ENCODE measurements at places on chromosomes 4 and X.

- no peak for DNase-seq
Observed at GRCh38 chr4:176735300-176735699, 57.4 kb downstream of the VEGFC start.

DNA sequence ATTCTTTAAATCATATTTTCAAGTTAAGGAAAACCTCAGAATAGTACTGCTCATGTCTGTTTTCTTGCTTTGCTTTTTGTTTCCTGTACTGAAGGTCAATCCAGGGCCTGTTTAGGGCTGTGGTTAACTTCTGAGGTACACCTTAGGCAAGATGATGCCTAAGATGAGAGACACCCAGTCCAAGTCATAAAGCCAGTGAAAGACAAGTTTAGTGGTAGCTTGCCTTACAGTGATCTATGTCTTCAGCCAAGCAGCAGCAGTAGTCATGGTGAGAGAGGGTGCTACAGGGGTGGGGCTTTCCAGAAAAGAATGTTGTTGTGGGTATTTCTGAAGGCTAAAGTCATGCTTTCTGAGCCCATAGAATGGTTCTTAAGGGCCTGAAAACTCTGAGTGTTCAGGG, 173.7 kb downstream of the VSIG4 start:
- no peak for DNase-seq

- no peak for DNase-seq
Observed at GRCh38 chrX:989959-990510, 222.4 kb downstream of the CRLF2 start.

- no peak for DNase-seq
Observed at GRCh38 chr4:968621-969394, 4.6 kb downstream of the DGKQ start.

DNA sequence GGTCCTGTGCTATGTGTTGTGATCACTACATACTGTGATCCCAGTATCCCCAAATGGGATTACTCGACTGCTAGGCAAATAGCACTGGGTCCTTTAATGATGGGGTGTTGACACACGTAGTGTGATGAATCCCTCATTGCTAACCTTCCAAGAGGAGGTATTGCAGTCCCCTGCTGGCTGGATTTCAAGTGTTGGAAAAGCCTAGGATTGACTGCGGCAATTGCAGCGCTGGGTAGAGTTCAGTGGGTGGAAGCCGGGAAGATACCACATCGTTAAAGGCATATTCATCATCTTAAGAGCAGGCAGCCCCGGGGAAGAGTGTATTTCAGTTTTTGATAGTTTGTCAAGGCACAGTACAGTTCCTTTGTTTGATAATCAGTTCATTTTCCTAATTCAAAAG, 159.9 kb downstream of the TRIML1 start:
- DNase-seq: no peak

- DNase-seq: no peak
Observed at GRCh38 chrX:74104356-74105015, 199.5 kb upstream of the ZCCHC13 start.

DNA sequence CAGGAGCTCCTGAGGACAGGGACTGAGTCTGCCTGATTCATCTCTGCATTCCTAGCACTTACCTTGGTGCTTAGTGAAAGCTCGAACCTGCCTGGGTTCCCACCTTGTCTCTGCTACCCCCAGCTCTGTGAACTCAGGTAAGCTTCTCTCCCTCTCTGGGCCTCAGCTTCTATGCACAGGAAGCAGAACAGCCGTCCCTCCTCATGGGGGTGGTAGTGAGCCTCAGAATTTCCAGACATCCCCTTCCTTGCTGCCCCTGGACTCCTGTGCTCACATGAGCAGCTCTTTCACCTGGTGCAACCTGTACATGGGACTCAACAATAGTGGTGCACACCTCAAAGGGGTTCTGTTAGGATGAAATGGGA, 50.8 kb downstream of the HTRA3 start:
- no peak for DNase-seq

GRCh38 chr4:89283226-89284009, 24.2 kb downstream of the GPRIN3 start:
- DNase-seq: no peak

DNA sequence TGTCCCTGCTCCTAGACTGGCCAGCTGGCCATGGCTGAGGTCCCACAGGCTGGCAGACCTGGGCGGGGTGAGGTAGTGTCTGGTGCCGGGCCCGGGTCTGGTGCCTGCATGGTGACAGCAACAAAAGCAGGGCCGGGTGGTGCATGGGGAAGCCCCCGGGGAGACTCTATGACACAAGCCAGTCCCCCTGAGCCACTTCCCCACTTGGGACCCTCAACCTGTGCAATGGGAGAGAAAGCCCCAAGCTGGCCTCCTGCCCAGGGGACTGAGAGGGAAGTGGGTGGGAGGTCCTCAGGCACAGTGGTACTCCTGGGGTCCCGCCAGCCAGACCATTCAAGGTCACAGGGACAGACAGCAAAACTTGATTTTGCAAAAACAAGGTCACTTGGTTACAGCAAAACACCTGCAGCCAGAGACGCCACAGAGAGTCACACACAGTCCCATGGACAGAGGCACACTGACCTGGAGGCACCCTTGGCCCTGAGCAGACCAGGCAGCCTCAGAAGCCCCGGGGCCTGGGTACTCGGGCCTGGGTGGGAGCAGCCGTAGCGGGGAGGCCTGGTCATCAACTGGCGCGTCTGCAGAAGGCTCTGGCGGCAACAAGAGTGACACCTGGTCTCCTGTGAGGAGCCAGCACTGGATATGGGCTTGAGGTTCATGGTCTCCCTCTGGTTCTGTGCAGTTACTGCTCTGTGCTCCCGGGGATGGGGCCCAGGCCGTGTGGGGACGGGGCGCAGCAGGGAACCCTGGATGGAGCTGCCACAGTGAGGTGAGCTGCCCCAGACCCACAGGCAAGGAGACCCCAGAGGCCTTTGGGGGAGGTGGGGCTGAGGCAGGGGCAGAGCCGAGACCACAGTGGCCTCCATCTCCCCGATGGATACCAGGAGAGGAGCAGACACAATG, 60.6 kb downstream of the HTRA3 start:
- DNase-seq: no peak

DNA sequence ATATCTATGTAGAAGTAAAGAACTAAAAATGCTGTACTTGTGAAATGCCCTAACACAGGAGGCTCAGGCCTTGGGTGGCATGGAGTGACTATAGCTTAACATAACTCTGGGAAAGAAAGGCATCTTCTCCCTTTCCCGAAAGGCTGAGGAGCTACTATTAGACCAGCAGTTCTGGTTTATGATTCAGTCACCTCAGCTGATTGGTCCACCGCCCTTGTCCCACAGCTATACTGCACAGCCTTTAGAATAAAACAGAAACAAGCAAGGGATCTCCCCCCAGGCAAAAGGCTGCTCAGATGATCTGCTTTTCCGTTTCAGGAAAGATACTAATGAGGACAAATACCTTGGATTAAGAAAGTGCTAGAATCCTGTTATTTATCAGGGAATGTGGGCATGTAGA, 171.3 kb downstream of the SNCA start:
- no peak for DNase-seq

- no peak for DNase-seq
Observed at GRCh38 chrX:14630733-14631132, 101.4 kb downstream of the GLRA2 start.

DNA sequence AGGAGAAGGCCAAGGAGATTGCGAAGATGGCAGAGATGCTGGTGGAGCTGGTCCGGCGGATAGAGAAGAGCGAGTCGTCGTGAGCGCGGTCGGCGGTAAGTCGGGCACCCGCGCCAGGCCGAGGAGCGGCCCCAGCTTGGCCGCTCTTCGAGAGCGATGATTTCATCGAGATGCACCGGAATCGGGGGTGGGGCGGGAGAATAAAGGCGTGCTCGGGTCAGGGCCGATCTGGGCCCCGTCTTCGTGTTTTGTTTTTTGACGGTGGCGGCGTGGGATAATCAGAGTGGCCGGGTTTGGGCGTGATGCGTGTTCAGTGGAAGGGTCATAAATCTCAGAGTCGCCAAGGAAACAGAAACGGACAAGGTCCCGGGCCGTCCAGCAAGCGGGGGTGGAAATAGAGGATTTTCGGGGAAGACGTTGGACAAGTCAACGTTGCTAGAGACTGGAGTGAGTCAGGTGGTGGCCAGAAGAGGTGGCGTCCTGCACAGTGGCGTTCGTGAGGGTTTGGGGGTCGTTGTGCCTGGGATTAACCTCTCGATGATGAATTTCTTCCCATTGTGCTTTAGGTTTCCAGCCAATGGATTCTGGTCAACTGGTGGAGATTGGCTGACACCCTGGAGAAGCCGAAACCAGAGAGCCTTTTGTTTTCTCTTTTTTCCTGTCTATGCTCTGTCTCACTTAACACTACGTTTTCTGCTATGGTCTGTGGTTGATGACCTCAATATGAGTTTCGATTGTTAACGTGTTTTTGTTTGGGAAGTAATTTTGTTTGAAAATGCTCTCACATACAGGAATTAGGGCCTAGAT, 882 bp downstream of the MRFAP1 start:
- DNase-seq: peak; percentile 69

GRCh38 chr4:175875993-175876771, 64.1 kb upstream of the GPM6A start:
- DNase-seq: no peak

DNA sequence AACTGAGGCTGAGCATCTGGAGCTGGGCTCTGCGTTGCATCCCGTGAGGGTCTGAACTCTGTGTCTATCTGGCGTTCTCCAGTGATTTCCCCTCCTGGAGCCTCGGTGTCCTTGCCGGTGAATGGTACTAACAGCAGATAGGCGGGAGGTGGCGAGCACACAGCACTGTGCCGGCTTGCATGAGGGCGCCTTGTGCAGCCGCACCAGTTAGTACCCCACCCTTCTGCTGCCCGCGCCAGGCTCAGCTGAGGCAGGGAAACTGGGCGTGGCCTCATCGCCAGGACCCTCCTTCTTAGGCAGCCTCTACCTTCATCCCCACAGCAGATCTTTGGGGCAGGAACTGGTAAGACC, 42.7 kb downstream of the SORCS2 start:
- DNase-seq: no peak

GRCh38 chr4:33226133-33226532, 2506.0 kb downstream of the PCDH7 start:
- DNase-seq: no peak

GRCh38 chrX:64885850-64886249, 90.4 kb downstream of the ZC4H2 start:
- no peak for DNase-seq

GRCh38 chrX:105636667-105637066, 185.7 kb upstream of the NRK start:
- no peak for DNase-seq

DNA sequence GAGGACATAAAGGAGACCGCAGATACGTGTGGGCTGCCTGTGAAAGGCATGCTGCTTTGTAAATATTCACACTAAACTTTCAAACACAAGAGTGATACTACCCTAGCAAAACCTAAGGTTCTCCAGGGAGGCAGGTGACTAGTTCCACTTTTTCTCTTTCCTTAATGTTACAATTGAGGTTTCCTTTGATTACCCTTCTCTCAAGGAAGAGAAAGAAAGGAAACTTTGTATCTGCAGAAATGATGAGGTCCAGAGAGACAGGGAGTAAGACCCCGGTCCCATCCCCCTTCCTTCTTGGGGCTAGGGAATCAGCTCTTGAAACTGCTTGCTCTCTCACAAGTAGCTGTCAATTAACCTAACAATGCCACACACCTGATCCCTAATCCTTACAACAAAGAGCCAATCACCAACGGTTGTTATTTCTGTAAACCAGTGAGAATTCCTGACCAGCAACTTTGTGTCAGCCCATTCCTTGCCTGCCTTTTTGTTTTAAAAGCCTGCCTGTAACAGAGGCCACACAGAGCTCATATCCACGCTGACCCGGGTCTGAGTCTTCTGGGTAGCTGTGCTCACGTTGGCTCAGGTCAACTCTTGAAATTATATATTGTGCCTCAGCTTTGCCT, 754.8 kb upstream of the FRG1 start:
- DNase-seq: no peak

DNA sequence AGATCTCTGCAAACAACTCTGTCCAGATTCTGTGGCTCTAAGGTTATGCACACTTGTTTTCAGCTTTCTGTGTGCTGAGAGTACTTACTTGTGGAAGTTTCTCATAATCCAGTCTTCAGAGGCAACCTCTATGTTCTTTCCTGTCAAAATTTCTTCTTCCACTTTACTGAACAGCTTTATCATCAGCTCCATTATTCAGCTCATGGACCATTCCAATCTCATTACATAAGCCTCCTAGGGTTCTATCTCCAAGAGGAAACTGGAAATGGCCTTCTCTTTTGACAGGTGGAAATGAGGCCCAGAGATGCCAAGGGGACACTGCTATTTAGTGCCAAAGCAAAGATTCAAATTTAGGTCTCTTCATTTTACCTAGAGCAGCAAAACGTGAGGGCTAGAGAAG, 61.3 kb downstream of the CHRDL1 start:
- DNase-seq: no peak

GRCh38 chrX:5595570-5595969, 633.1 kb downstream of the NLGN4X start:
- peak; percentile 4 for DNase-seq

GRCh38 chrX:723781-724180, 93.2 kb downstream of the SHOX start:
- DNase-seq: no peak

GRCh38 chr4:143282211-143282707, 54.4 kb upstream of the GAB1 start:
- peak; percentile 61 for DNase-seq

GRCh38 chr4:156754832-156755570, 216.6 kb downstream of the PDGFC start:
- DNase-seq: no peak

- DNase-seq: no peak
Observed at GRCh38 chr4:186957952-186958555, 234.4 kb upstream of the FAT1 start.

- DNase-seq: no peak
Observed at GRCh38 chr4:125388613-125389012, 73.9 kb downstream of the FAT4 start.

GRCh38 chr4:101019941-101020401, 327.4 kb downstream of the PPP3CA start:
- DNase-seq: no peak

DNA sequence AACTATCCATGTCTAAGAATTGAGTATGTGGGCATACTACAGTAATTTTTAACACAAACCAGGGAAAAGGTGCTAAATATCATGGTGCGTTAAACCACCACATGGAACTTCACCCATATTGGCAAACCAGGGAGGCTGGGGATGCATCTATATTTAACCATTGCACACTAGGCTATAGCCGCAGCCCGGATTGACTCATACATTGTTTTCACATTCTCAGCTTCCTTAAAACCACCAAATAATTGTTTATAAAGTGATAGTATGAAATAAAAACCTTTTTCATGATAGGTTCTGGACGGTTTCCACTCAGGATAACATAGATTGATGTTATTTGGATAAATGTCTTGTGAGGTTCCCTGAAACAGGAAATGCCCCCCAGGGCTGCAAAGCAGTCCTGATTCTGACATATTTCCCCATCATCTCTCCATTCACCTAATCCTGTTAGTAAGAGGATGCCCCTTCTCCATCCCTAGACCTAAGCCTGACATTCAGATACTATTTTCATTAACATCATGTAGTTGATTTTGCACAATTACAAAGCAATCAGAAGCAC, 7.9 kb downstream of the COL25A1 start:
- no peak for DNase-seq

All from D341Med (cell line).